Hematopoietic multipotent progenitor cell treated with erythropoietin and hydrocortisone succinate and interleukin-3 and kit ligand, for 15 days (in vitro differentiated cells): ENCODE measurements at places on chromosomes 3 and 15.
A peak's percentile ranks its signal among the peaks of the same experiment; 100 is the strongest.

GRCh38 chr15:63057468-63058345, 15.2 kb downstream of the TPM1 start:
- DNase-seq, result no peak

GRCh38 chr3:197750858-197751737, 1.4 kb downstream of the FYTTD1 start:
- DNase-seq, result no peak

DNA sequence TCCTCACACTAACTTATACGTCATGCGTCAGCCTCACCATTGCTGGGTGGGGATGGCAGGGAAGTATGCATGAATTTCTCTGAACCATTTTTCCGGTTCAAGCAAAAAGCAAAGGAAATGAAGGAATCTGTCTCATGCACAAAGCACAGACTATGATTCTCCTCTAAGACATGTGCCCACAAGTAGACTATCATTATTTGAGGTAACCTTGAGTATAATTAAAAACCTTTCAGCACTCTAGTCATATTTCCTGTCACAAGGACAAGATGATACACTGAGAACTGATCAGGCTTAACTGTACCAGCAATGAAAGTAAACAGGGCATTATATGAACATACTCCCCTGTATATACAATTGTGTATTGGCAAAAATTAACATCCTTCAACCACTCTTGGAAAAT, 56.7 kb upstream of the TSC22D2 start:
- no peak for DNase-seq

DNA sequence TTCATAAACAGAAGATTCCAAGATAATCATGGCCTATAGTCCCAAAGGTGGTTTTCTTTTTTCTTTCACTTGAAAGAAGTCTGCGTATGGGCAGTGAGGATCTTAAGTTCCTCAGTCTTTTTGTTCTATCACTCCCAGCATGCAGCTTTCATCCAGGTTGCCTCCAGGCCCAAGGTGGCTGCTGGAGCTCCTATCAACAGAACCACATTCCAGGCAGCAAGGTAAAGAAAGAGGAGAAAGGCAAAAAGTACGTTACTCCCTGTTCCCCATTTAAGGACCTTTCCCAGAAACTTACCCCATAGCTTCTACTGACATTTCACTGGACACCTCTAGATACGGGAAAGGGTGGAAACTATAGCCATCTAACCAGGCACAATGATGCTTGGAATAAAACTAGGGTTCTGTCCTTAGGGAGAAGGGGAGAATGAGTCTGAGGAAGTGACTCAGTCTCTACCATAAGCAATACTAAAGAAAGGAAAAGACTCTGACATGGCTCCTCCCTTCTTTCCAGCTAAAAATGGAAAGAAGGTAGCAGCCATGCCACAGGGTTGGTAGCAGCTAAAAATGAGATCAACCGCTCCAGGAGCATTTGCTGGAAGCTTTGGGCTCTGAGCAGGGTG, 313.9 kb upstream of the NR2E3 start:
- no peak for DNase-seq

DNA sequence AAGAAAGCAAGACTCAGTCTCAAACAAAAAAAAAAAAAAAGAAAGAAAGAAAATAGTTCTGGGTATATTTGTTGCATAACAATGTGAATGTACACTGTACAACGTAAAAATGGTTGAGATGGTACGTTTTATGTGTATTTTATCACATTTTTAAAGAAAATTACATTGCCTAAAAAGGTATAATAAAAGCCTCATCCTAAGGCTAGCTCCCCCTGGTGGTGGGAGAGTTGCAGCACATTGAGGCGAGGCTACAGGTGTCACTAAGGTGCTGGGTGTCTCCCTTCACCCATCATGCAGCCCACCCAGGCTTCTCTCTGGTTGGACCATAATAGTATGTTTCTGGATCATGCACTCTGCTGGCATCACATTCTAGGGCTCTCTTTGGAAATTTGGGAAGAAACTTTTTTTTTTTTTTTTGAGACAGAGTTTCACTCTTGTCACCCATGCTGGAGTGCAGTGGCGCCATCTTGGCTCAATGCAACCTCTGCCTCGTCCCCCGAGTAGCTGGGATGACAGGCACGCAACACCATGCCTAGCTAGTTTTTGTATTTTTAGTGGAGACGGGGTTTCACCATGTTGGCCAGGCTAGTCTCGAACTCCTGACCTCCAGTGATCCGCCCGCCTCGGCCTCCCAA, 12.4 kb upstream of the RAB11A start:
- DNase-seq, result peak; percentile 87

GRCh38 chr3:140433431-140433830, 244.4 kb upstream of the TRIM42 start:
- no peak for DNase-seq

DNA sequence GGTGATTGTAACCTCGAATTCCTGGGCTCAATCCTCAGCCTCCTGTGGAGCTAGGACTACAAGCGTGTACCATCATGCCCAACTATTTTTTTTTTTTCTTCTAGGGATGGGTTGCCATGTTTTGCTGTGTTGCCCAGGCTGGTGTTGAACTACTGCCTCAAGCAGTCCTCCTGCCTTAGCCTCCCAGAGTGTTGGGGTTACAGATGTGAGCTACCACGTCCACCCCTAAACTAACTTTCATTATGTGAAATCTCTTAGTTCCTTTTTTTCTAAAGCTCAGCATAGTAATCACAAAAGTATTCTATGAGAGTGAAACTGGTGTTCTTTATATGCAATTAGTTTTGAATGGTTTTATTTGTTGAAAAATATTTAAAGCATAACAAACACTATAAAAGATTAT, 92.1 kb downstream of the XRN1 start:
- DNase-seq, result no peak

DNA sequence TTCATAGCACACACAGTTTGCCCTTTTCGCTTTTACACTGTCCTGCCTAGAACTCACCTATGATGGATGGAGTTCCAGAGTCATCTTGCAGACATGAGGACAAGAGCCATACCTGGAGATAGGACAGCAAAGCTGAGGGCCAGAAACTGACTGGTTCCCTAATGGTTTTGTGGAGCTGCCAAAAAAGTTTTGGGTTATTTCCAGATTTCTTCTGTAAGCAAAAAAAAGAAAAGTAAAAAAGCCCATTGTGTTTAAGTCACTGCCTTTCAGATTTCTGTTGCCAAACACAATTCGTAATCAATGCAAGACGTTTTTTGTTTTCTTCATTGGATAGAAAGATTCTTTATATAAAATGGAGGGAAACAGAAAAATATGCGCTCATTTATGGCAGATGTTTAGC, 42.4 kb upstream of the KY start:
- DNase-seq, result no peak

DNA sequence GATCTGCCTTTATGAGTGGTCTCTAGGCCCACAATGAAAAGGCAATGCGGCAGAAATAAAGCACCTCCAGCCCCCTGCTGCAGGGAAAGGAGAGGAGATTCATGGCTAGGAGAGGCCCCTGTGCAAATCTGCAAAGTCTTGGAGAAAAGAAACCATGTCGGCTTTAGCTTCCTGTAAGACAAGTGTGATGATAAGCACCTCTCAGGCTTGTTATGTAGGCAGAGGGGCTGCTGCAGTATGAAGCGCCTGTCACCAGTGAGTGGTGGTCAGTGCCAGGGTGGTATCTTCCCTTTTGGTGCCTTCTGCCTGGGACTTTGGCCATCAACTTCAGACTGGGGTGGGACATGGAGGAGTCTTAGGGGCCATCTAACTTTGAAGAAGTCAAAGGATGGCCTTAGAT, 59.2 kb upstream of the ARHGEF3 start:
- DNase-seq, result no peak

GRCh38 chr3:32375596-32375930, 16.1 kb upstream of the CMTM7 start:
- DNase-seq, result no peak

- no peak for DNase-seq
Observed at GRCh38 chr3:117130222-117130621, 420.6 kb downstream of the TUSC7 start.

DNA sequence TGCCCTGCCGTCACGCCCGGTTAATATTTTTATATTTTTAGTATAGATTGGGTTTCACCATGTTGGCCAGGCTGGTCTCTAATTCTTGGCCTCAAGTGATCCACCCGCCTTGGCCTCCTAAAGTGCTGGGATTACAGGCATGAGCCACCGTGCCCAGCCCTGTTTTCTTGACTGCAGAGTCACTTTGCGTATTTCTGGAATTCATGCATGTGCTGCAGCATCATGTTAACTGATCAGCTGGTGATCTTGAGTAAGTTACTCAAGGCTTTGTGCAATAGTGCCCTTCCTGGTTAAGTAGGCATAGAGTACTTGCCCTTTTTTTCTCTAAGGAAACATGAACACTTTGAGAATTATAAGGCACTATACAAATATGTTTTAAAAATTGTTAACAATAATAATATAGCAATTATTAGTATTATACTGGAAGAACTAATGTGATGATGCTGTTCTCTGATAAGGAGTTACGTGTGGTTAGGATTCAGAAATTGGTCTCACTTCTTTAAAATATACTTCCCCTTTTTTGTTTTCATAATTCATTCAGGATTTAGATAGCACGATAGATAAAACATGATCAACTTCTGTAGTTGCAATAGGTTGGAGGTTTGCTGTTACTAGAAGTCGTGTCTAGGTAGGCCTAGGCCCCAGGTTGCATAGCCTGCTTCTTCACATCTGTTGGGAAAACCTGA, 33.6 kb downstream of the GPR171 start:
- DNase-seq, result no peak

GRCh38 chr3:158333736-158334135, 223.8 kb downstream of the RSRC1 start:
- DNase-seq, result no peak

DNA sequence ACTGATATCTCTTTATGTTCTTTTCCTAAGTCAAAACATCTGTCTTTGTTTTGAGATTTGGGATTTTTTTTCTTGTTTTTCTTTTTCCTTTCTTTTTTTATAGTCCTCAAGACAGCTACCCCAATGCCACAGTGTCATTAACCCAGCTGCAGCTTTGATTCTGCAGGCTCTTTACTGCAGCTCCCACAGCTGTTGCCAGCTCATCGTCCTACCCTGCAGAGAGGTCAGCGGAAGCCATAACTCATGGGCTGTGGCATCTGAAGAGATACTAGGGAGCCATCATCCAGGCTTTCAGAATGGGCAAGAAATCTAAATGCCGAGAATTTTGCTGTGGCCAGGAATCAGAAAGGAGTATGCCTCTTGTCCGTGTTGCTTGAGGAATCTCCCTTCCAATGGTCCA, 44.3 kb upstream of the SLC24A5 start:
- no peak for DNase-seq

GRCh38 chr3:120489421-120489820, 38.6 kb upstream of the FSTL1 start:
- no peak for DNase-seq

GRCh38 chr3:17730318-17730967, 12.0 kb downstream of the TBC1D5 start:
- DNase-seq, result peak; percentile 71

DNA sequence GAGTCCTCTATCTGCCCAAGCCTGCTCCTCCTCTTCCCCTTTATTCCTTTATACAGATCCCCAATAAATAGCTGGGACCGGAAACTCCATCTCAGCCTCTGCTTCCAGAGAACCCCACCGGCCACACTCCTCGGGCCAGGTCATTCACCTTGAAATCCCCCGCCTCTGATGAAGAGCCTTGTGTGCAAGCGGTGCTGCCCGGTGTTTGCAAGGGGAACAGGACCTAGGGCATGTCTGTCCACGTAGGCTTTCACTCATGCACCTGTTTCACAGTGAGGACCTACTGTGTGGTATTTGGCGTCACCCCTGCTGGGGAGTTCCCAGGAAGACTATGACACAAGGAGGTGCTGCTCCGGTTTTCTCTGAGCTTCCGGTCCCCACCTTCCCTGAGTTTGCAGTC, 54.0 kb downstream of the WNT7A start:
- DNase-seq, result no peak

DNA sequence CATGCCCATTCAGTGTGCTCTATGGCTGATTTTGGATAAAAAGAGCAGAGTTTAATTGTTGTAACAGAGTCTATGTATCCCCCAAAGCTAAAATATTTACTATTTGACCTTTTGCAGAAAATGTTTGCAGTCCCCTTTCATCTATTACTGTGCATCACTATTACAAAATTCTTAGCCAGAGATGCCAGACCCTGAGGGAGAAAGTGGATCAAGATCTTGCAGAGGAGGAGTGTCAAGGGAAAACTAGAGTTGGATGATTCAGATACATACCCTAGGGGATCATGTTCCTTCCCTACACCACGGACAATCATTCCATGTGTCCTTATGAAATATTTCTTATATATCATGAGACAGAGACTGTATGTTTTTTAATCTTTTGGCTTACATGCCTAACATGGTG, 68.6 kb upstream of the TPRG1 start:
- no peak for DNase-seq

DNA sequence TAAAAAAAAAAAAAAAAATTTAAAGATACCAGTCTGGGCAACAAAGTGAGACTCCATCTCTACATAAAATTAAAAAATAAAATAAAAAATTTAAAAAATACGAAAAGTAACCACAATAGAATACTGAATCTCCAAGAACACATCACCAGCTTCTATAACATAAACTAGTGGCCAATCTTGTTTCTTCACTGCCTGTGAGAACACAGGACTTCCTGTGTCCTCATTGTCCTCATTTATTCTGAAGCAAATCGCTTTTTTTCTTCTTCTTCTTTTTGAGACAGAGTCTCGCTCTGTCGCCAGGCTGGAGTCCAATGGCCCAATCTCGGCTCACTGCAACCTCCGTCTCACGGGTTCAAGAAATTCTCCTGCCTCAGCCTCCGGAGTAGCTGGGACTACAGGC, 28.6 kb upstream of the RAB7A start:
- DNase-seq, result no peak

DNA sequence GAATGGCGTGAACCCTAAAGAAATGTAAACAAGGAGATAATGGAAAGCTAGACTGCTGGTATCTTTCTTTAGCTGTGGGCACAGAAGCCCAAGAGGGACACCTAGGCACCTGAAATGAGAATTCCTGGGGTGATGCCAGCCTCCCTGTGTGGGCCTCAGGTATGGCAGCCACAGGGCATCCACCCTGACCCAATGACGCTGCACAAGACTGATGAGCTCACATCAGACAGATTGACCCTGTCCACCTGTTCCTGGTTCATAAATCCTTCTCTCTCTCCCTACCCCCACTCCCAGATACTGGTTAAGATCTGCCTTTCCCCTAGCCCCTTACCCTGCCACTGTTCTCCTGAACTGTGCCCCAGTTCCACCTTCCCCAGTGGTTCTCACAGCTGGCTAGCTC, 1.5 kb downstream of the GLB1 start:
- no peak for DNase-seq

GRCh38 chr15:88619796-88620195, 1.3 kb upstream of the AEN start:
- DNase-seq, result no peak
